H54 (cell line): ENCODE measurements at places on chromosomes 7 and 10.

DNA sequence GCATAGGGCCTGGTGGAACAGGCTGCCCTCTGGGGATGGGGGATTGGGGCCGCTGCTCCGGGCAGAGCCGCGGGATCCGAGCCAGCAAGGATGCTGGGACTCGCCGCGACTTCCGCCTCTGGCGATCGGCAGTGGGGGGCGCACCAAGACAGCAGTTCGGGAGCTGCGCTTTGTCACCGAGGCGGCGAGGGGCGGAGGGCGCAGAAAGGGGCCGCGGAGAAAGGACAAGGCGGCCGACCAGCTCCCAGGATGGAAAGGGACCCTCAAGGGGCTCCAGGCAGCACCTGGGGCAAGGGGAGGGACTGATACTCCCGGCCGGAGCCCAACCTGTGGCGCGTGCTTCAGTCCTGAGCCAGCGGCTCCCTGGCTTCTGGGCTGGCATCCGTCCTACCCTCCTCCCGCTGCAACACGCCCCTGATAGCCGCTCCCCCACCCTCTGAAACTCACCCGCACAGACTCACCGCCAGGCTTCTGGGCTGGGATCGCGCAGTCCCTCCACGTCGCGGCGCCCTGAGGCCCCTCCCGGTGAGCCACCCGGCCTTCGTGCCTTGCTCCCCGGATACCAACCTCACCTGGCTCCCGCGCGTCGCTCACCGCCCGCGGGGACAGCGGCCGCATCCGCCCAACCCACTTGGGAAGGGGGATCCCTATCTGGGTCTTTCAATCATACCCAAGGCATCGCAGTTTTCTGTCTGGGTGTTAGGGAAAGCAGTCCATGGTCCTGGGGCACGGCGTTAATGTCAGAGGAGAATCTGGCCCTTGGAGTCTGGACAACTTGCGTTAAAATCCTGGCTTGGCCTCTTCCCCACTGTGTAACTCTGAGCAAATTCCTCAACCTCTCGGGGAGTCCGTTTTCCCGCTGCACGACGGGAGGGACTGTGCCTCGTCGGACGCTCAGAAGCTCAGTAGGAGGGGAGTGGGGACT lies 7.0 kb upstream of the EVX1 start:
- no peak for DNase-seq

DNA sequence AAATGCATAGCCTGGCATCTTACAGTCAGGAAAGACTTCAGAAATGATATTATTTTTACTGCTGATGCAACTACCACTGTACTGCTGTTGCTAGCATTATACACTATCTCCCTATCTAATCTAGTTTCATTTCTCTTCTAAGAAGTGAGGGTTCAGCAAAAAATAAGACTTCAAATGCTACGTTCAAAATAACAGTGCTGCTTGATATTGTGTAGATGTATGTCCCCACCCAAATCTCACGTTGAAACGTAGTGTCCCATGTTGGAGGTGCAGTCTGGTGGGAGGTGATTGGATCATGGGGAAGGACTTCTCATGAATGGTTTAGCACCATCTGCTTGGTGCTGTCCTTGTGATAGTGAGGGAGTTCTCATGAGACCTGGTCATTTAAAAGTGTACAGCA lies 129.4 kb downstream of the ANK3 start:
- DNase-seq = no peak

DNA sequence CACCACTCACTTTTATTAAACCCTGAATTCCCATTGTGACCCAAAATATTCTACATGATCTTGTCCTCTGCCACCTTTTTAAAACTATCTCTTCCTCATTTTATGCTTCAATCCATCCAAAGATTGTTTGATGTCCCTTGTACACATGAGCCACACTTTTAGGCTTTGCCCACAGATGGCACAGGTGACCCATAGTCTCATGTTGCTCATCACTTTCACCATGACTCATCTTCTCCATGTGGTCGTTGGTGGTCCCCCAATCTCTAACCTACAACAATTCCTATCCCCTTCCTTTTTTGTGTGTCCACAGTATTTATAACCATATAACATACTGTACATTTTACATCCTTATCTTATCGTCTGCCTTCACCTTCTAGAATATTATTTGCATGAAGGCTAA lies 271.5 kb upstream of the ZWINT start:
- DNase-seq = no peak

- DNase-seq = no peak
Measured at GRCh38 chr7:102418592-102418991, 14.8 kb upstream of the ORAI2 start.

- DNase-seq = no peak
Measured at GRCh38 chr7:81682873-81683272, 87.0 kb downstream of the HGF start.

- DNase-seq = no peak
Measured at GRCh38 chr7:143171697-143172096, 11.5 kb upstream of the TAS2R39 start.

DNA sequence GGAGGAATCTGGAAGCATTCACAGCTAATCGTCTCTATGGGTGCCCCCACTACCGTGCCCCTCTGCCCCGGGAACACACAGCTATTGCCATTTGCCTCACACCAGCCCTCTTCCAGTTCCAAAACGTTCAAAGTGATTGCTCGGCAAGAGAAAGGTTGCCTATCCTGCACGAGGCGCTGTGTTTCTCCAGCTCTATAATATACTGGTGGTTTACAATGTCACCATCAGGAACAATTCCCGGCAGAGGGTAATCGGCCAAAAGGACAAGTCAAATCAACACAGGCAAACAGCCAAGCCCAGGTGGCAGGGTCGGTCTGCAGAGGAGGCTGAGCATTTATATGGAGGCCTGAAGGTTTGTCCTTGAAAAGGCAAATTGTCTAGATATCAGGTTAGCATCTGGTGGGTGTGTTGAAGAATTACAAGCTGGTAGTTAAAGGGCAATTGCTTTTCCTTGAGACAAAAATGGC lies 29.2 kb upstream of the TNS3 start:
- DNase-seq = no peak
